Activated T-helper 9 cell treated with anti-CD3 and anti-CD28 coated beads, Interleukin-2, amount 50 U/mL, for 16 hours (primary cell): ENCODE measurements at places on chromosomes 6 and 20.

DNA sequence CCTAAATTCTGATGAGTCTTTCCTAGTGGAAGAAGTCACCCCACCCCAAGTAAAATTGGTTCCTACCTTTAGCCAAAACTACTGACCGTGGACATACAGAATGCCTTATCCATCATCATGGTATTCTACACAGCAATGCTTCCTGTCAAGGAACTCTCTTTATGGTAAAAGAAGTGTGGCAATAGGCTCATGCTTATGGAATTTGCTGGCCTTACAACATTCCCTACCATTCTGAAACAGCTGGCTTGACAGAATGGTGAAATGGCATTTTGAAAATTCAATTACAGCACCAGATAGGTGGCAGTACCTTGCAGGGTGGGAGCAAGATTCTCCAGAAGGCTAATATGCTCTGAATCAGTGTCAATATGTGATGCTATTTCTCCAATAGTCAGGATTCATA lies 41.8 kb upstream of the BACH2 start:
- no peak for DNase-seq

DNA sequence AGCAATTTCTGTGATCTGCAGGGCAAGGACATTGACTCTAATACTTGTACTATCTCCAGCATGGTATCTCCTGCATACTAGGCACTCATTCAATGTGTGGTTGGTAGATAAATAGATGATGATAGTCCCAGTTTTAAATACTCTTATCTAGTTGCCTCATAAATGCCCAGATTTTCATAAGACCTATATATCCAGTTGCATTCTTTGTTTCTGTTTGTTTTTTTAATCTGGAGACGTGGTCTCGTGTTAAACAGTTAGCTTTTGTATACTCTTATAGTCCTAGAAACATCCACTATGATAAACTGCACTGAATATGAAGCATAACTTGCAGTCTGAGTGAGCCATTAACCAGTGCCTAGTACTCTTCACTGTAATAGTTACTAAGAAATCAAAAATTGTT lies 35.5 kb upstream of the SUMO4 start:
- DNase-seq: no peak

- no peak for DNase-seq
These were observed 1.1 kb upstream of the RIN2 start for GRCh38 chr20:19756761-19757486.

- no peak for DNase-seq
These were observed 9.7 kb downstream of the SNRPB start for GRCh38 chr20:2460752-2461424.

DNA sequence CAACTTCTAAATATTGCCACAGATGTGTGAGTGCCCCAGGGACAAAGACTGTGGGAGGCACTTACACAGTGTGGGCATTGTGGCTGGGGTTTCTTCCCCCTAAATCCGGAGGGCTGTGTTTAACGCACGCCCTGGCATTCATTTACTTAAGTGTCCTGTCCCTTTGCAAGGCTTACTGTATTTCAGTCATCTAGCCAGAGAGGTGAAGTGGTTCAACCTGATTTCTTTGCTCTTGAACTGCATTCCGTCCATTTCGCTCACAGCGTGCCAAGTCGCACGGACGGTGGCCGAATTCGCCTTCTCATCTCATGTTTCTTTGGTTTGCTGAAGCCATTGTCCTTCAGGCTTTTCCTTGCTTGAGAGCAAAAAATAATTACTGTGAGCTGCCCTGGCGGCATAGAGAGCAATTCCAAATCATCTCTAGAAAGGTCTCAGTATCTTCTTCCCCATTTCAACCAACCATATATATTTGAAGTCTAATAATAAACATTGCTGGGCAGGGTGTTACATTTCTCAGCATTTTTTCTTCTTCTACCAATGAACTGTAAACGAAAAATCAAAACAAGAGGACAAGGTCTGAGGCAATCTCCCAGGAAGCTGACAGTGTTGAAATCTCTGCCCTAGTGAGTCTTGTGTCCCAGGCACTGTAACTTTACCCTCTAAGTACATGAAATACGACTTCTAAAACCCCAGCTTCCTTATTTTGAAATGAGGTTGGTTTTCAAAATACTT lies 16.9 kb downstream of the SYTL3 start:
- no peak for DNase-seq

GRCh38 chr20:3551681-3552434 lies 81.0 kb downstream of the ATRN start:
- no peak for DNase-seq

DNA sequence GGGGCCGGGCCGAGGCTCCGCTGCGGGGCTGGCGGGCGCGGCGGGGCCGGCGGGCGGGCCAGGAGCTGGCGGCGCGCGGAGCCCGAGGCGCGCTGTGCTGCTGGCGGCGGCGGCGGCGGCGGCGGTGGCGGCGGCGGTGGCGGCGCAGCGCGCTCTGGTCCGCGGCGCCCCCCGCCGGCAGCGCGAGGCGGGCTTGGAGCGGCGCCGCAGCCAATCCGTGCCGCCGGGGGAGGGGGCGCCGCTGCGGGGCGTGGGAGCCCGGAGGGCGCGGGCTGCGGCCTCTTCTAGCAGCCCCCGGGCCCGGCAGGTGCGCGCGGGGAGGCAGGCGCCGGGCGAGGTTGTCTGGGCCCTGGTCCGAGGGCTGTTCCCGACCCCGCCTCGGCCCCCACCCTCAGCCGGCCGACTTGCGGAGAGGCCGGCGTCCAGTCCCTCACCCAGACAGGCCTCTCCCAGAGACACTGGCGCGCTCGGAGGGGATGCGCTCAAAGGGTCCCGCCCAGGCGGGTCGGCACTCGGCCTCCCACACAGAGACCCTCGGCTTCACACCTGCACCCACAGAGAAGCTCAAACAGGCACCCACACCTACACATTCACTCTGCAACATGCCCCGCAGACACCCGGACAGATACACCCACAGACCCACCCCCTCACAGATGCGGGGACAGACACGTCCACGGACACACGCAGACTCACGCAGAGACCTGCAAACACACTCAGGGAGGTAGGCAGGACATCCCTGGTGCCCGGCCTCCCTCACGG lies at the start of gene RIMS4:
Gene RIMS4 (minus strand): TSS at position 156 of the 759 bp plus-strand sequence. CDS start 275 bp downstream, outside the sequence.
- DNase-seq: no peak

DNA sequence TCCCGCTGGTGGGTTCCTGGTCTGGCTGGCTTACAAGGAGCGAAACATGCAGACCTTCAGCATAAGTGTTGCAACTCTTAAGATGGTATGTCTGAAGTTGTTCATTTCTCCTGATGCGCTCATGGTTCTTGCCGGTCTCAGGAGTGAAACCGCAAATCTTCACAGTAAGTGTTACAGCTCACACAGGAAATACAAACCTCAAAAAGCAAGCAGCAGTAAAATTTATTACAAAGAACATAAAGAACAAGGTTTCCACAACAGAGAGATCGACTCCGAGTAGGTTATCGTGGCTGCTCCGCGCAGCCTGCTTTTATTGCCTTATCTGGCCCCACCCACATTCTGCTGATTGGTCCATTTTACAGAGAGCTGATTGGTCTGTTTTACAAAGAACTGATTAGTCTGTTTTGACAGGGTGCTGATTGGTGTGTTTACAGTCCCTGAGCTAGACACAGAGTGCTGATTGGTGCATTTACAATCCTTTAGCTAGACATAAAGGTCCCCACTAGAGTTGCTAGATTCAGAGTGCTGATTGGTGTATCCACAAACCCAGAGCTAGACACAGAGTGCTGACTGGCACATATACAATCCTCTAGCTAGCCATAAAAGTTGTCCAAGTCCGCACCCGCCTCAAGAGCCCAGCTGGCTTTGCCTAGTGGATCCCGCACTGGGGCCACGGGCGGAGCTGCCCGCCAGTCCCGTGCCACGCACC lies 39.2 kb downstream of the TRIM27 start:
- peak; percentile 42 for DNase-seq

DNA sequence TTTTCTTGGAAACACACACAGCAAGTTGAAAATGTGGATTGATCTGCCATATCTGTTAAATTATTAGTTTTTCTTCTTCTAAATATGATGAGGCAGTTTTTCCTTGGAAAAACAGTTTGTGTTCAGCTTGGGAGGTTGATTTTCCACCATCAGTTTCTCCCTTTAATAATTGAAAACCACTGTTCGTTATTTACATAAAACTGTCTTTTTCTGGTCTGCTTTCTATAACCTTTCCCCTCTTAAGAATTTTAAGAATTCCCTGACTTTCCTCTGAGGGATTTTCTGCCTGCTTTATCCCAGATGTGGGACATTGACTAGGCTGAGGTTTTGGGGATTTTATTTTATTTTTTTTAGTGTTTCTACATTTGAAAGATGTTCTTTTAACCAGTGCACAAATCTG lies 27.2 kb downstream of the DSE start:
- DNase-seq: no peak

- DNase-seq: no peak
These were observed 160.4 kb upstream of the SMLR1 start for GRCh38 chr6:130666786-130667185.

DNA sequence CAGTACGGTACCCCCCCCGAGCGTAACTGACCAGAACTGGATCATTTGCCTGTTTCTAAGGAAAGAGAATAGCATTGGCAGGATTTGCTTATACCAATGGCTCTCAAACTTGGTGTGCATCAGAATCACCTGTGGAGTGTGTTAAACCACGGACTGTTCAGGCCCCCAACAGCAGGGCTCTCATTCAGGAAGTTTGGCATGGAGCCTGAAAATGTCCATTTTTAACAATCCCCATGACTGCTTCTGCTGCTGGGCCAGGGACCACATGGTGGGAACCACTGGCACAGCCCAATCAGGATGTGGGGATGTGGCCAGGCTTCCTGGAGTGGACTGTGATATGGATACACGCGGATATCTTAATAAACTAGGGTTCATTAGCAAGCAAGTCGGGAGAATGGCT lies 53.9 kb downstream of the GTF2H5 start:
- no peak for DNase-seq

- no peak for DNase-seq
These were observed 69.6 kb upstream of the TNFRSF21 start for GRCh38 chr6:47379328-47379727.
